ENCODE measurements at places on chromosomes 7 and 10. TPM values are rescaled to one million over a fixed set of nuclear protein-coding genes. Genes with fewer than 3 reads are reported as not detected.

DNA sequence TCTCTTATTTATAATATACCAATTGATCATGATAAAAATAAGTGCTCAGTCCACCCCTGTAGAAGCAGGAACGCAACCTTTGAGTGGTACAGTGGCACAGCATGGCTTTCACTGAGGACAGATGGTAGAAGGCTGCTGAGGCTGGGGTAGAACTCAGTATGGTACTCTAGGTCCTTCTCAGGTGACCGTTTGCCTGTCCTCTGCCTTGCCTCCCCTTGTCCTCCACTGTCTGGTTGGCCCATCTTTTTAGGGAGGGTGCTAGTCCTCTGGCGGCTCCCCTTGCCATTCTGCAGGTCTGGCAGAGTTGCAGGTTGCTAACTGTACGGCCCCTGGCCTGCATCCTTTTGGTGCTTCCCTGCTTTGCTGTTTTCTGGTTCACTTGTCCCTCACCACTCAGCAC is 27.3 kb downstream of the SLC18A2 start:
- no peak for ATAC-seq

- no peak for ATAC-seq
Observed at GRCh38 chr7:135428011-135428410, 81.9 kb downstream of the CNOT4 start.

- peak; percentile 74 for ATAC-seq
Observed at GRCh38 chr7:29684787-29685650, 121.3 kb upstream of the WIPF3 start.

DNA sequence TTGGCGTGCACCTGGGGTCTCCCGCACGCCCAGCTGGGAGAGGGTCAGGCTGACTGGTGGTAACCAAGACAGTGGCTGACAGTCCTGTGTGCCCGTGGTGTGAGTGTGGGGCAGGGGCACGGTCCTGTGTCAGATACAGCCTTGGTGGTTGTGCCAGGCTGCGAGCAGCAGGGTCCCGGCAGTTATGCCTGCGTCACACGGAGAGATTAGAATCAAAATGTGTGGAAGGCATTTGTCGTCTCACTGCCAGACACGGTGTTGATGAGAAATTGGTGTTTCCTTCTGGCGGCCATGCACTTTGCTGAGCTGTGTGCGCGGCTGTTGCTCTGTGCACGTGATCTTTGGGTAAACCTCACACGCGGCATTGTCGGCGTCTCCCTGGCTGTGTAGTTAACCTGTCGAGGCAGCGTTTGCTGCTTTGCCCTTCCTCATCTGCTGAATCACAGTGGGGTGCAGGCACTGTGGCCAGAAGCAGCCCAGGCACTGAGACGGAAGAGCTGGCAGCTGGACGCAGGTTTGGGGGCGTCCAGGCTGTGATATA is 87.7 kb downstream of the NKX6-2 start:
- ATAC-seq, result no peak

- no peak for ATAC-seq
Observed at GRCh38 chr7:91212582-91212981, 51.7 kb upstream of the FZD1 start.

- ATAC-seq, result no peak
Observed at GRCh38 chr7:90715067-90715466, 118.9 kb downstream of the CDK14 start.

DNA sequence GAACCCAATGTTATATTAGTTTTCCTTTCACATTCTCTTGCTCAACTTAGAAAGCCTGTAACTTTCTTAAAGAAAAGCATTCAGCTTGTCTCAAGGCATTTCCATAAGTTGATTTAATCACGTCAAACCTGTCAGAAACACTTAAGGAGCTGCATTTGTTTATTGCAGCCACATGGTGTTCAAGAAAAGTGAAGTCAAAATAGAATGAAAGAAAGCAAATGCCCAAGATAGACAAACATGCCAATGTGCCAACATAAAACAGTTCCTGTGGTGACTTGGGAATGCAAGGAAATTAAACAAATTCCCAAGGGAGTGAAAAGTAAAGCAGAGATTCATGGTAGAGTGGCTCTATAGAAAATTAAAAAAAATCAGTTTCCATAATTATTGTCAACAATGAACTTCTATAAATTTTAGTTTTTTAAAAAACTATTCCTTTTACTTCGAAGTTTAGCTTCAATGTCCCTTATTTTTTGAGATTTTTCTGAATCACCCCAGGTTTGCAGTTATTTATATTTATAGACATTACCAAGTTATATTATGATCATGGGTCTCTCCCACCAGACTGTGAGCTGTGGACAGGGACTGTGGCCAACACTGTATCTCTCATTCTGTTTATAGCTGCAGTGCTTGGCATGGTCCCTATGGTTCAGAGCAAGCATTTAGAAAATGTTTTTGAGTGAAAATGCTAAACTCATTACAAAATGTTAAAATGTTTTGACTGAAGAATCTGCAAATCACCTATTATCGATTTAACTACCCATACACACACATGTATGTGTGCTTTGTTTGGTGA is 887.4 kb downstream of the REEP3 start:
- ATAC-seq, result no peak

- ATAC-seq, result no peak
Observed at GRCh38 chr7:45064047-45064725, 24.6 kb downstream of the NACAD start.

- no peak for ATAC-seq
Observed at GRCh38 chr7:117164620-117165019, 158.2 kb downstream of the WNT2 start.

DNA sequence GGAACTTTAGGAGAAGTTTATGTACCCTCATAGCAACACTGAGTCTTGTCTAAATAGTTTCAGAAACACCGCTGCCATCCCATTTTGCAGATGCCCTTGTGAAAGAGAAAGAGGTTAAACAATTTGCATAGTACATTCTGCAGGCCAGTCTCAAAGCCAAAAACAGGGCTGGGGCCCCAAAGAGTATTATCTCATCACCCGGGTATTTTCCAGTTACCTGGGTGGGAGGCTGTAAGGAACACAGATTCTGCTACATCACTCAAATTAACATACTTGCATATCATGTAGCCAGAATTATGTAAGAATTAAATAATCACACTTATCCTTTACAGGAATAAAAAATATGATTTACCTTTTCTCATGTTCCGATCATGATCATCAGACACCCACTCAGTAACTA is 3.1 kb upstream of the FAM171A1 start:
- ATAC-seq, result no peak

GRCh38 chr10:11116361-11116760 is 98.7 kb downstream of the CELF2 start:
- no peak for ATAC-seq

DNA sequence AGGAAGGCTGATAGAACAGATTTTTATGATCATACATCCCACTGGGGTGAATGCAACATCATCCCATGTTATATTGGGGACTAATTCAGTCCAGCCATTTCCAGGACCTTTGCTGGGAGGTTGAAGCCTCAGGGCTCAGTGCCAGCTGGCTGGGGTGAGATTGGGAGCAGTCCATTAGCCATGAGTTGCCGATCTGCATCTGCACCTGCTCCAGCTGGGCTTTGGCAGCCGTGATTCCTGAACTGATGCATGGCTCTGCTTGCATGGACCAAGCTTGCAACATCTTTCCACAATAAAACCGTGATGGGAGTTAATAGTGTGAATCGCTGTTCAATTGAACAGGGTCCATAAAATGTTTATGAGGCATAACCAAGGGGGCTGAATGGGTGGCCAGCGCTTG is 346.9 kb downstream of the TYW1 start:
- no peak for ATAC-seq

DNA sequence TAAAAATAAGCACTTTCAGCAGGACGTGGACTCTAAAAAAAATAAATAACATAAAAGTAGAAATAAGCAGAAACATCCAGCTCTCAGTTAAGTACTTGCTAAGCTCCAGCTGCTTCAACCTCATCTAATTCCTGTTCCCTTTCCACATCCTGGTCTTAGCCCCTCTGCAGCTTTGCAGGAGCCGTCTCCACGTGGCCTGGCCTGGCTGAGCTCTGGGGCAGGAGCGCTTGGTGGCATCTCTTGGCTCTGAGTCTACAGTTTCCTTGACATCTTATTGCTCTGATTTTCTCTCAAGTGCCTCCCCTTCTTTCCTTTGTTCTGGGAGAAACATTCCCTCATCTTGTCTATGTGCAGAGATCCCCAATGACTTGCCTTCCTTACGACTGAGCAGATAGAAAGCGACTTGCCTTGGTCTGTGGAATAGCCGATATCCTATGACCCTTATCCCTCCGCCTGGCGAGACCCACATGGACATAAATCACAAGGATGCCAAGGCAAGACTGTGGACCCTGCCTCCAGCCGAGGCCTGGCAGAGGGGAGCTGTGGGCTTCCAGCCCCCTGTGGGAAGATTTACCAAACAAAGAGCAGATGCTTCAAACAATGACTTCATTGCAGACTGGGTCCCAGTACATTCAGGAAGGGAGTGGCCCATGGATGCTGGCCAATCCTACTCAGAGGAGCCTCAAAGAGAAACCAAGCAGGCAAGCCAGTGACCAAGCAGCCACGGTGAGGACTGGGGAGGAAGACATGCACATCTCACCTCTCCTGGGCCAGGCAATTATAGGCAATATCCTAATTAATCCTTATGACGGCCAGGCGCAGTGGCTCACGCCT is 61.9 kb downstream of the SPOCK2 start:
- no peak for ATAC-seq

GRCh38 chr10:98403812-98404504 is 11.0 kb downstream of the PYROXD2 start:
- ATAC-seq, result peak; percentile 59

DNA sequence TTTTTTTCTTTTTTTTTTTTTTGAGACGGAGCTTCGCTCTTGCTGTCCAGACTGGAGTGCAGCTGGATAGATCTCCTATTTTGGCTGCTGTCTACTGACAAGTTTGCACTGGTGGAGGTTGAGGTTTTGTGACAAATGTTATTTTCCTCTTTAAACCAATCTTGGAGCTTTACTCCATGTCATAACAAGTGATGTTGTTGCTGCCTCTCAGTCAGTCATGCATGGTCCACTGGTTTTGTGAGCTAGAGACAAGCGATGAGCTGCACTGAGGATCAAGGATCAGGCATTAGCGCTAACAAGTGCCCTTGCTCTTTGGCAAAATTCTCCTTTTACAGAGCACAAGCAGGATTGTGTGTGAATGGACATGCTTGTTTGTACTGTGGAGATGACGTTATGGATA is 805 bp upstream of the WDFY4 start:
- ATAC-seq, result no peak

DNA sequence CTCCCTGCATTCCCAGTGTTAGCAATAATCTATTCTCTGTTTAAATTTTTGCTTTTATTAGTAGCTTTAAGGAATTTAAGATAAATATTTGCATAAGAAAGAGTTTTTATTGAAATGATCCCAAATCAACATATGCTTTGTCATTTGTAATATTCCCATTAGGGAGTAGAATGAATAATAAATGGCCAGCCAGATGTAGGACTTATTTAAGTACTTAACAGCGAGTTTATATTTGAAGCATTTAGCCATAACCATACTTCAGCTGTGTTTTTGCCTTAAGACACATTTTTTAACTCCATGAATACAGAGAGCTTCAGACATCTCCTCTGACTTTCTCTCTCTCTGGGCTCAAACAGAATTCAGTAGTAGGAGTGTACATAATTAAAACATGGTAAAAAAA is 103.6 kb downstream of the HGF start:
- no peak for ATAC-seq

GRCh38 chr10:1412531-1413189 is 324.7 kb downstream of the ADARB2 start:
- no peak for ATAC-seq

DNA sequence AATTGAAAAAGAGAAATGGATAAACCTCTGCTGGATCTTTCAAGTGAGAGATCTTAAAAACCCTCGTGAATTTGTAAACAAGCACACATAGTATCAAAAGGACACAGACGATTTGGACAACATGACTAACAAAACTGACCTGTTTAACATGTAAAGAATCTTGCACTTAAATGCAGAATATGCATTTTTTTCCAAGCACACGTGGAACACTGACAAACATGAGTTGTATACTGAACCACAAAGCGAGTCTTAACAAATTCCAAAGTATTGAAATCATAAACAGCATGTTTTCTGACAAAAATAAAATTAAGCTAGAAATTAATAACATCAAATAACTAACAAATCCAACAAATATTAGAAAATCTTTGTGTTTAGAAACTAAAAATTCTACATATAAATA is 65.0 kb upstream of the ZNF746 start:
- ATAC-seq, result no peak

- no peak for ATAC-seq
Observed at GRCh38 chr10:79923669-79924068, 25.2 kb downstream of the SFTPD start.

DNA sequence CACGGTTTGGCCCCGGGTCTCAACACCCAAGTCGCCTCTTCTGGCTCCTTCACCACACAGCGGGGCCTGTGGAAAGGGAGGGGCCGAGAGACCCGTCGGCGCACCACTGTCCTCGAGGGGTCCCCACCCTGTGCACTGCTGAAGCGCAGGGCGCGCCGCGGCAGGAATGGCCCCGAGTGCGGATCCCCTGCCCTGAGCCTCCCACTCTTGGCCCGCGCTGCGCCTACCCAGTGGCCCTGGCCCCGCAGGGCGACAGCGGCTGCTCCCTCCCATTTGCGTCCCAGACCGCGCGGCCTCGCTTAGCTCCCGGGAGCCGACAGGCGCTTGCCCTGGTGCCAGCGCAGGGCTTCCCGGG is 2.1 kb upstream of the SFMBT2 start:
- ATAC-seq, result no peak

DNA sequence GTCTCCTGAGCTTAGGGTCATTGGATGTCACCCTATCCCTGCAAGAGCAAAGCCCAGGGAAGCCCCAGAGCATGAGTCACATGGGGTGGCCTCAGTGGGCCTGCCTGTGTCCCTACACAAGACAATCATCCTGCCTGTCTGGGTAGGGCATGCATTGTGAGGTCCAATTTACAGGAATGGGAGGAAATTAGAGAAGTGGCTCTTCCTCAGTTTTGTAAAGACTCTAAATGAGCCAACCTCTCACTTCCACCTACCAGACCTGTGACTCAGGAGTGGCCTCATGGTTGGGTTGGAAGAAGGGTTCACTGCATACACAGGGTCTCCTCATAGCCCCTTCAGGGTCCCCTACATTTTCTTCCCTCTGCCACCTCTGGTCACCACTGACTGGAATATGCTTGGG is 43.6 kb upstream of the SMNDC1 start:
- ATAC-seq, result no peak

GRCh38 chr10:29895456-29895855 is 163.9 kb downstream of the JCAD start:
- no peak for ATAC-seq

- no peak for ATAC-seq
Observed at GRCh38 chr10:30607814-30608213, 21.7 kb downstream of the LYZL2 start.

DNA sequence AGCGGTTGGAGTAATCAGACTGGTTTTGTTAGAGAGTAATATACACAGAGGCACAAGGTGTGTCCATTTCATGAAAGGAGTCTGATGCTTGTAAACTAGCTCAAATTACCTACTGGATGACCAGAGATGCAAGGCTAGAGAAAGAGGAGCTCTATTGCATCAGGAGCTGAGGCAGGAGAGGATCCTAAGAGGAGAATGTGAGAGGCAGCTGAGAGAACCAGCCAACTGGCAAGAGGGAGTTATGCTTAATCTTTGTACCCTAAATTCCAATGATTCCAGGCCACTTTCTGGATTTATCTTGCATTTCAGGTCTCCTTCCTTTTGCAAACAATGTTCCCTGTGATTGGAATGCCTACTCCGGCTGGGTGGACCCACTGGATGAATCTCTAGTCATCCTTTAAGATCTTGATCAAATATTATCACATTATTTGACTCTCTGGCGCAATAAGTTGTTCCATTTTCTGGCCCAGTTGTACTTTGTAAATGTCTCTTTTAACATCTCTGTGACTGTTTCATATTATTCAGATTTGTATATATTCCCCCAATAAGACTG is 57.5 kb upstream of the PTPN12 start:
- no peak for ATAC-seq

- ATAC-seq, result no peak
Observed at GRCh38 chr7:105811189-105811847, 65.1 kb downstream of the ATXN7L1 start.

CPA2 gene
- 0.56 TPM for total RNA-seq

POU6F2 gene
- 0.22 TPM for total RNA-seq
